ENCODE measurements at places on chromosomes 1 and 21. TPM values are rescaled to one million over a fixed set of nuclear protein-coding genes. Genes with fewer than 3 reads are reported as not detected.

Gene KIAA0040
- total RNA-seq = 13.4 TPM

Gene NGF
- 0.13 TPM for total RNA-seq

Gene ILDR2
- not detected for total RNA-seq

Gene GPR161
- total RNA-seq = 11.2 TPM

Gene CYP4Z1
- not detected for total RNA-seq

Measured in bladder microvascular endothelial cell (primary cell).